ENCODE measurements at places on chromosomes 12 and 14.

GRCh38 chr14:81329640-81330381, 70.3 kb downstream of the STON2 start:
- DNase-seq = no peak

DNA sequence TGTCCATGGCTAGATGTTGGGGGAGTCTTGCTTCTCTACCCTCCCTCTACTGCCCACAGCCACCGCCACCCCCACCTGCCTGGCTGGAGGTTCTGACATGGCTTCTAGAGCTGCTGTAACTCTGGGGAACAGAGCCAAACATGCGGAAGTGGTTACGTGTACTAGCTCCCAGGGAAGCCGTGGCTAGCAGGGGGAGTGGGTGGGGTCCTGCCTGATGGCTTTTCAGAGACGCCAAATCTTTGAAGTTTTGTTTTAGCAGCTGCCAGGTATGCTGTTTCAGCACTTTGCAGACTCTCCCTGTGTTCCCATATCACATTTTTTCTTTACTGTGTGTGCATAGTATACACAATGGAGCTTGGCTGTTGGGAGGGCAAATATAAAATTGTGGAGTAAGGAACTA, 150.3 kb downstream of the TGFB3 start:
- DNase-seq = no peak

- no peak for DNase-seq
Measured at GRCh38 chr14:91714805-91715204, 17.1 kb downstream of the CATSPERB start.

- no peak for DNase-seq
Measured at GRCh38 chr12:40534828-40535227, 157.4 kb upstream of the CNTN1 start.

- DNase-seq = no peak
Measured at GRCh38 chr12:120943482-120943881, 34.9 kb upstream of the HNF1A start.

DNA sequence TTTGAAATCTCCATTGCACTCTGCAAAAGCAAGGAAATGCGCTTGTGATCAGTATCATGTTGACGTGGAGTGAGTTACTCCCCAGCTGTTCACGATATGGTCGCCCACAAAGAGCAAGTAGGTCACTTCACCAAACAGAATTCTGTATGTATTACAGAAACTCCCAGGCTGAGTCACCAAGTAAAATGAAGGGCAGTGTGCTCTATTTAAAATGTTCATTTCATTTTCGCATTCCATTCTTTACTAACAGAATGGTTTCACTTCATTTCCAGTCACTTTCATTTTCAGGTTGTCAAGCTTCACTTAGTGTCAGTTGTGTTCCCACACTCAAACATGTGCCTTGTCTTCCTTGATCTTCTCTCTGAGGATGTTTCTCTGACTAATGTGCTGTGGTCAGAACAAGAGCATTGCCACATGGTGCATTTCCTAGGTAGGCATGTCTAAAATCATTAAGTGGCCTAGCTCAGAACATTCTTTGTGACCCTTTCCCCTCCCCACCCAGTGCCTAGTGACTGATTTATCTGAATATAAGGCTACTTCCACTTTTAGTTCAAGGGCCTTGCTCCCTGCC, 391.2 kb downstream of the RAD51B start:
- DNase-seq = no peak

DNA sequence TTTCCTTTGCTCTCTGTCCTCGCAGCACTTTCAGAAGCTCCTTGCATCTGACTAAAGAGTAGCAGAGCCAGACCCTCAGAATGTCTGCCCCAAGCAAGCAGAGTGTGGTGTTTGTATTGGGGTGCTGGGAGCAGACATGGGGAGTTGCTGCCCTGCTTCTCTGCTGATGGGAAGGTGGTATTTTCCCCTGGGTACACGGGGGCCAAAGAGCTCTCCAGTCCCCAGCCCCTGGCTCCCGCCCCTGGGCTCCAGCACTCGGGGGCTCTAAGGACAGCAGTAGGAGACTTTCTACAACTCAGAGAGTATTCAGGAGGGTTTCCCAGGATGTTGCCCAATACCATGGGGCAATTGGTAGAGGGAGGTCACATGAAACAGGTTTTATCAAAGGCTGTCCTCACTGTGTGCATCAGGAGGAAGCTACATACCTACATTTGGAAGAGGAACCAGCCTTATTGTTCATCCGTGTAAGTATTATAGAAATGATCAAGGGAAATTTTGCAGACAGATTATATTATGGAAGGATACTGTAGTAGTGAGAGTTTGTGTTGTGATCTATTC, 50.3 kb downstream of the DAD1 start:
- no peak for DNase-seq

DNA sequence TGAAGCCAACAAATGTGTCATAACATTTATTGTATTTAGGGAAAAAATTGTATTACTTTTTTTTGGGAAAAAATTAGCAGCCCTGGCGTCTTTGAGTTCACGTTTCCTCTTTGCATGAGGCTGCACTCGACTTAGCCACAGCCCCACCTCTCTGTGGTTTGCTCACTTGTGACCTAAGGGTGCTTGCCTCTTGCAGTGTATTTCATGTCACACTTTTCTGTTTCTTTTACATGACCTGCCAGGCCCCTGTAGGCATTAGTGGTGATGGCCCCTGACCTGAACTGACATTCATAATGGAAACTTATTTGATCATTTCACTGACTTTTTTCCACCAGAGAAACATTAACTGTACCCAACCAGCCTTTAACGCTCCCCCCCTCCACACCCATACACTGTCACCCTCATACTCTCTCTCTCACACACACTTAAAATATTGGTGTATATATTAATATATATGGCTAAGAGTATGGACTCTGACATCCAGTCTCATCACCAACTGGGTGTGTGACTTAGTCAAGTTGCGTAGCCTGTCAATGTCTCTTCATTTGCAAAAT, 122.9 kb downstream of the PRKCH start:
- no peak for DNase-seq
